Effector memory CD4-positive, alpha-beta T cell (primary cell): ENCODE measurements at places on chromosomes 2 and 18.

DNA sequence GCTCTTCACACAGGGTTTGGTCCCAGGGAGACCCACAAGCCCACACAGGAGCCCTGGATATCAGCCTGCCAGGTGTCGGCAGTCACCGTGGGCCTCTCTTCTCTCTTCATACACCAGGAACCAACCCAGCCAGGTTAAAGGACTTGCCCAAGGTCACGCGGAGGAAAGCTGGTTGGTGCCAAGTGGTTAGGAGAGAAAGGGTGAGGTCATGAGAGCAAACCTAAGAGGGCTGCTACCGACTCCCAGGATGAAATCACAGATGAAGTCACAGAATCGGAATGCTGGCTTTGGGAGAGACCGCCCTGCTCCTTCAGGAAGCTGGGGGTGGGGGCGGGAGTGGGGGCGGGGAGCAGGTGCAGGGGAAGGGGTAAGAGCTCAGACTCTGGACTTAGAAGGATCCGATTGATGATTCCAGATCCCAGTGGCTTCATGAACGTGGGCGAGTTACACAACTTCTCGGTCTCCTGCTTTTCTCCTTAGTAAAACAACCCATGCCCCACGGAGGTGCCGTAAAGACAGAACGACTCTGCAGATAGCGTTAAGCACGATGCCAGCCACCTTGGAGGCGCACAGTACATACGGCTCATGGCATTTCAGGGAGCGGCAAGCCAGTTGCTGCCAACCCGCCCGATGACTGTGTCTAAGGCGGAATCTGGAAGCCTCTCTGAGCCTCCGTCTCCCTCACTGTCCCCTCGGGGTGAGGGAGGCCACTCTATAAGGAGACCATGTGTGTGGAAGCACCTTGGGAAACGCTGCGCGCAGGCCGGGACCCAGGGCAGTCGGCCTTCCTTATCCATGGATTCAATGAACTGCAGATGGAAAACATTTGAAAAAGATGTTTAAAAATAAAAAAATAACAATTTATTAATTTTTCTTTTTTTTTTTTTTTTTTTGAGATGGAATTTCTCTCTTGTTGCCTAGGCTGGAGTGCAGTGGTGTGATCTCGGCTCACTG, 23.0 kb upstream of the TAF1B start:
- DNase-seq = no peak

GRCh38 chr18:70453058-70453775, 164.4 kb downstream of the SOCS6 start:
- DNase-seq = no peak

DNA sequence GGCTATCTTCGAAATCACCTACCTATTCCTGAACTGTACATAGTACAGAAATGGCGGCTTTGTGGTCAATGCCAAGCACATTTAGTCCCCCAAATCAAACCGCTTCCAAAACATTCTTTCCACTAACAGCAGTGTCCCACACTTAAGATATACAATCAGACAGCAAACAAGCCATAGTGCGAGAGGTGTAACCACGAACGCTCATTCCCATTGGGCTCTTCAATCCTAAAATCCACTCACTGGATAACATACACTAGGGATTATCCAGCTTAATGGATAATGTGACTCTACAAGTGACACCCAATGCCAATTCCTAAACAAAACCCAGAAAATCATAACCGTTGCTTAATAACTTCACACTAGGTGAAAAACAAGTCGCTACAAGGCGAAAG, 2.0 kb downstream of the XPO1 start:
- DNase-seq = no peak

- no peak for DNase-seq
Measured at GRCh38 chr2:184769023-184769422, 170.7 kb downstream of the ZNF804A start.

DNA sequence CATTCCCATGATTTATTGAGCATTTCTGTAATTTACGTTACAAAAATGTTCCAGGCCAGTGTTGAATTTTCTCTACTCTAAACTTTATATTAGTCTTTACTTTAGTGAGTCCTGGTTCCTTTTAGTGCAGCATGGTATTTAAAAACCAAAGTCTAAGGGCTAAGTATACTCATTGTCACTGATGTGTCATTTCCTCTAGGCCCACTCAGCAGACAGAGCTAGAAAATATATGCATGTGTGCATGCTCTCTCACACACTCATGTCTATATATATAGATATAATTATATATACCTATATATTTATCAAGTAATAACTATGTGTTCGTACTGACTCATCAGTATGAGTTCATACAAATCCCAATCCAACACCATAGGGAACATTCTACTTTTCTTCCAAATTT, 132.5 kb upstream of the SLC8A1 start:
- DNase-seq = no peak

- no peak for DNase-seq
Measured at GRCh38 chr2:45944074-45944473, 292.6 kb downstream of the PRKCE start.

GRCh38 chr2:230700447-230700846, 12.2 kb upstream of the CAB39 start:
- no peak for DNase-seq

DNA sequence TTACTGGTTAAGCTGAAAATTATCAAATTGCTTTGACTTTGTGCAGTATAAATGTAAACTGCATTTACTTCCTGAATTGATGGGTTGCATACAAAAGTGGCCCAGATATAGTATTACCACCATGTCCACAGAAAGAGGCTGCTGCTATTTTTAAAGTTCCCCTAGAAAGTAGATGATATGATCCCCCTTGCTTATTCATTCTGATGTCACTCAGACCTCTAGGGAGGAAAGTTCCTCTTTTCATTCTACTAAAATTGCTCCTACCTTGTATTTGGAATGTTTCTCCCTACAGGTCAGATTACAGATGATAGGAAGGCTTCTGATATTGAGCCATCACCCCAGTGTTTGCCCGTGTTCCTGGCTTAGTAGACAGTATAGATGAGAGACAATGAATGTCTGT, 247.6 kb upstream of the TNP1 start:
- DNase-seq = no peak

DNA sequence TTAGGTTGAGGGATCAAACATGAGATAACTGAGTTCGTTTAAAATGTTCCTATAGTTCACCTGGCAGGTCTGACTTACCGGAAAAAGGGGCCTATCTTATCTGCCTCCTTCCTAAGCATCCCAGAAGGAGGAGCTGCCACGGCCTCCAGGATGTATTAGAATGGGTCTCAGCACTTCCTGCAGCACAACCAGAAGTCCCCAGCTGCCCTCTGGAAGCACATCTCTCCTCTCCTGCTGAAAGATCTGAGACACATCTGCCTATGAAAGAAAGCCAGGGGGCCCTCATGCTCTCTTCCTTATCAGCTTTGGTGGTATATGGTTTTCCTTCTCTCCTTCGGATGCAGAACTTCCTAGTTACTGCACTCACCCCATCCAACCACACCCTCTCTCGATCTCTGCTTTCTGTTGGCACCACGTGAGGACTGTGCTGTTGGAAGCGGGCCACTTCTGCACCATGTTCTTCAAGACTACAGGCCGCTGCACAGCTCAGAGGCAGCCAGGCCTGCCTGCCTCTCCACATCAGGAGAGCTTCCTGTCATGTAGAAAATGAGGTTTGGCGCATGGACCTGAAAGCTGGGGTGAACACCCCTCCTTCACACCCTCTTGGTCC, 6.5 kb downstream of the IGFBP5 start:
- DNase-seq = no peak

DNA sequence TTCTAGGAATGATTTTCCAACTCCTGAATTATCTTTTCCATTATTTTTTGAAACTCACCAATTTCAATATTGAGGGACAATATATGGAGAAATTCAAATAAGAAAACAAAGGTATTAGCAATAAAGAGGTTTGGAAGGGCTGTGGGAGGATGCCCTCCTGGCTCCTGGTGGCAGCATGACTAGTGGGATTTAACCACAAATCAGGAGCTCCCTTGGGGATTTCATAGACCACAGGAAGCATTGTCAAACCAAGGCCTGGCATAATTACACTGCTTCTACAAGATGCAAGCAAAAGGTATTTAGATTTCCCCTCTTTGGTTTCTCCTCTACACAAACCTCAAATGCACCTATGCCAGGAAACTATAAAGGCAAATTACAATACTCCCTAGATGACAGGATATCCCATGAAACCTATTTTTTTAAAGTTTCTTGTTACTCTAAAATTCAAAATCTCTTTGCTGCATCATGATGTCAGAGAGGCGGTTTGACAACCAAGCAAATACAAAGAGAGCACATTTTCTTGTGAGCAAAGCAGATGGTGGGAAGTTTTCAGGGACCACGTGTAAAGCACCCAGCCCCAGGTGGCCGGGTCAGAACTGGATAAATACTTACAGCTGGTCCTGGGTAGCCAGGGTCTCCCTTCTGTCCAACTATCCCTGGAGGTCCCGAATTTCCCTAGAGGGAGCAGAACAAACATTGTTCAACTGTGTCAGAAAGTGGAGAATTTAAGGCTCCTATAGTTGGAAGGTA, 67.9 kb downstream of the COL6A3 start:
- no peak for DNase-seq

GRCh38 chr2:120476141-120476540, 130.2 kb downstream of the INHBB start:
- DNase-seq = no peak

DNA sequence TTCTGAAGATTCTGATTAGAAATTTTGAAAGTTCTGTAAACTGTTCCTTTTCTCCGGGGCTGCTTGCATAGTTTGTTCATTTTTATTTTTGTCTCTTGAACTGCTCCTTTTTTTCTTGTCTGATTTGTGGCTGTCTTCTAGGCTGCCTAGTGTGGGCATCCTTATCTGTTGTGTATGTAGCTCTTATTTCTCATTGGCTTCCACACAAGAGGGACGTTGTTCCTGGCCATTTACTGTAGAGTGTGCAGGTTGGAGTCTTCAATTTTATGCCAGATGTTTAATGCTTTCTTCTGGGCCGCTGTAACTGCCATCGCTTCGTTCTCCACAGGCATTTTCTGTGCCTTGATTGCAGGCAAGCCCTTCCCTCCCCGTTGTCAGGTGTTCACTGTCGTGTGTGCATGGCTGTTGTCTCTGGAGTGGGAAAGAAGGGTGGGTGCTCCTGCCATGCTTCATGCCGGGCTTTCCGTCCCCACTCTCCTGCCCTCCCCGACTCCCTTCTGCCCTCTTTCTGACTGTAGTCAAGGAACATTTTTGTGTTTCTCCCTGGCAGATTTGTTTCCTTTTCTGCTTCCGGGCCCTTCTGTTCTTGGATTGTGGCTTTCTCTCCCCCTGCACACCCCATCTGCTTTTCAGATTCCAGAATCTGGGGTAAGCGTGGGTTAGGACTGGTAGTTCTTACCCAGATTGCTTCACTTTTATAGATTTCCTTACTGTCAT, 15.5 kb downstream of the CEP192 start:
- DNase-seq = no peak

DNA sequence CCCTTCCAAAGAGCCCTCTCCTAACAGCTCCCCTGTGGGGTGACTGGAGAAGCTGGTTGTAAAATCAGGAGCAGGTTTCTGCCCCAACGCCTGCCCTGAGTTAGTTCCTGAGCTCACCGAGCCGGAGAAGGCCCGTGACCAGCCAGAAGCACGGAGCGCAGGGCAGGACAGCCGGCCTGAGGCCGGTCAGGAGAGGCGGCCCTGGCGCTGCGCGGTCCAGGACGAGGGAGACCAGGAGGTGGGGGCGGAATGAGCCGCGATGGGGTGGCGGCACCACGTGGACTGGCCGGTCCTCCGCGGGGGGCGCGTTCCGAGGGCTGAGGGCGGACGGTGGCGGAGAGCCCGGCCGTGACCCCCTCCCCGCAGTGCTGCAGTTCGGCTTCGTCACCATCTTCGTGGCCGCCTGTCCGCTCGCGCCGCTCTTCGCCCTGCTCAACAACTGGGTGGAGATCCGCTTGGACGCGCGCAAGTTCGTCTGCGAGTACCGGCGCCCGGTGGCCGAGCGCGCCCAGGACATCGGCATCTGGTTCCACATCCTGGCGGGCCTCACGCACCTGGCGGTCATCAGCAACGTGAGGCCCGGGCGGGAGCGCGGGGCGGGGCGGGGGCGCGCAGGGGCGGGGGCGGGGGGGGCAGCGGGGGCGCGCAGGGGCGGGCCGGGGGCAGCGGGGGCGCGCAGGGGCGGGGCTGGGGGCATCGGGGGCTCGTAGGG, 29.0 kb downstream of the ANO7 start:
- DNase-seq = no peak

DNA sequence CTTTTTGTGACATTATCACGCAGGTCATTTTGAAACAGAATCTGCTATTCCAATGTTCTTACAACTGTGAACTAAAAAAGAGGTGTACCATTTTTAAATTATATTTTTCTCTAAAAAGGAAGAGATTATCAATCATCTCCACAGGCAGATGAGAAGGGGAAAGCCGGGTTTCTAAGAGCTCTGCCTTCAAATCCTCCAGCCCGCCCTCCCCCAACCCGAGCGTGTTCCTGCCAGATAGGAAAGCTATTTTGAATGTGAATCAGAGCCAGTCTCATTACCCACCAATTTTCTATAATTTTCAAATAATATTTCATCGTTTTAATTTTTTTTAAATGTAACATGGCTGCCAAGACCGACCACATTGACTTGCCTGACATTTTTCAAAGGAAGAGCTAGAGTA, 65.9 kb downstream of the KCNF1 start:
- DNase-seq = no peak

DNA sequence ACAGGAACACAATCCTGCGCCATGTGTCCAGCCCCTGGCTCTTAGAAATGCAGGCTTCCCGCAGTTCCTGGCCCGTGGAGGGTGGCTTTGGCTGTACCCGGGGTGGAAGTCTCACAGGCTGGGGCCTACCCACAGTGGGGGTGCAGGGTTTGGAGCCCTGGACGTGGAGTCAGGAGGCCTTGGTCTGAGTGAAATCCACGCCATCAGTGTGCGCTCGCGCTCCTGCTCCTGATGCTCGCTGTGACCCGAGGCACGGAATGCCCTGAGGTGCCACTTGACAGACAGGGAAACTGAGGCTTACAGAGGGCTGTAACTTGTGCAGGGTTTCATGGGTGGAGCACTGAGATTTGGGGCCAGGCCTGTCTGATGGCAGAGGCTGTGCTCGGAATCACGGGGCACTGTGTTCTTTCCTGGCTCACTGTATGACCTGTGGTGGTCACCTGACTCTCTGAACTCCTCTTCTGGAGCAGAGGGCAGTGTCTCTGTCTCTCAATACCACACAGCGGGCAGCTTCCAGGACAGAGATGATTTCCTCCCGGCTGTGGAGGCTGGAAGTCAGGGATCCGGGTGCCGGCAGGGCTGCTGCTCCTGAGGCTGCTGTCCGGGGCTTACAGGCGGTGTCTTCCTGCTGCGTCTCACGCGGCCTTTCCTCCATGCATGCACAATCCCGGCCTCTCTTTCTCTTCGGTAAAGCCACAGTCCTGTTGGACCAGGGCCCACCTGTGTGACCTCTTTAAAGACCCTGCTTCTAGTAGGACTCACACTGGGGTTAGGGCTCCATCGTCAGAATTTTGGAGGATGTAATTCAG, 25.9 kb upstream of the ALLC start:
- DNase-seq = no peak

- no peak for DNase-seq
Measured at GRCh38 chr2:102080451-102081242, 61.9 kb upstream of the IL1R1 start.

GRCh38 chr2:207983641-207984042, 41.7 kb downstream of the PLEKHM3 start:
- no peak for DNase-seq

DNA sequence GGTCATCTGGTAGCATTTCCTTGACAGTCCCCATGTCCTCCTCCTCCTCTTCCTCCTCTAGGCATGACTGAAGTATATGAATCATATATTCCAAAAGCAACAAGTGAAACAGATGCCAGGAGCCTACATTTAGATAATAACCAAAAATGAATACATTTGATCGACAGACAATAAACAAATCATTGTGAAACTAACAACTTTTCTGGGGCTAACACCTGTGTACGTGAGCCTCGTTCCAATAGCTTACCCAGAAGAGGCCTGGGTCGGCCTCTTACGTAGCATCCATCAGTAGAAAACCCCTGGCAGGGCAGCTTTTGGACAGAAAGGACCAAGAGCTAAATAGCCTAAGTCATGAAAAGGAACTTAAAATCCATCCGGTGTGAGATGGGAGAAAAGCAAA, 15.3 kb upstream of the CREG2 start:
- DNase-seq = no peak
